Left renal cortex interstitium (tissue), 4 donors: ENCODE measurements at places on chromosomes 7 and 10.

DNA sequence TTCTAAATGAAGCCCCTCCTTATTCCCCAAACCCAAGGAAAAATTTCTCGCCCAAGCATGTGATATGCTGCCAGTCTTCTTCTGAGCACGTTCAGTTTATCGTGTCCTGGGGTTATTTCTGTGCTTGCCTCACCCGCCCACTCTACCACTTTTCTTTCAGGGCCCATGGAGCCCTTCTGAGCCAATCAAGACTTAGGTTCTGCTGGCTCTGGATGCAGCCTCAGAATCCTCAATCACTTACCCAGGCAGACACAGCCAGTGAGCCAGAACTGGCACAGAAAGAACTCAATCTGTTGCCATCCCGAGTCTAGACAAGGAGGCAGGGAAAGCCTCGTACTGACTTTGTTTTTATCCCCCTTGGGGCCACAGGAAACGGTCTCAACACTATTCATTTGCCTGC lies 34.2 kb upstream of the C10orf90 start:
- no peak for DNase-seq

- no peak for DNase-seq
These were observed 259.7 kb upstream of the FERD3L start for GRCh38 chr7:19404912-19405329.

DNA sequence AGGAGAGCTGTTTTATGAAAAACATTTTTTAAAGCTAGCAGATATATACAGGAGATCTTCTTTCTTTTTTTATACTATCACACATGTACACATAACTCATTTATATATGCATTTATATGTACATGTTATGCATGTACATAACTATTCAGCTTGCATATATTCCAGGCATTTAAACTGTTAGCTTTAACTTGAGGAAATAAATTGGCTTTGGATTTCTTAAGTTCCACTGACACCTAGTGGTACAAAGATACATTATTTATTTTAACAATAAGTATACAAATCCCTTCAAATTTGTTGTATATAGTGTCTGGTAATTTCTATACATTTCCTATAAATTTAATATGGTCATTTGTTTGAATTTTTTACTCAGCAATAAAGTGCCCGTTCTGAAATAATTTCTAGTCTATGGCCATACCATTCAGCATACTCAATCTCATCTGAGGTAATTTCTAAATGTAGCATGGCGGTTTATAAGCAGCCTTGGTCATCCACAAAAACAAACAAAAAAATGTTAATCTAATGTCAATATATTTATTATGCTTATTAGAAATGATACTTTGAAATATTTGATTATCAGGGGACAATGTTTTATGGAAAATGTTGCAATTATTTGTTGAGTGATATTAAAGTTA lies 11.6 kb downstream of the ZDHHC6 start:
- no peak for DNase-seq

DNA sequence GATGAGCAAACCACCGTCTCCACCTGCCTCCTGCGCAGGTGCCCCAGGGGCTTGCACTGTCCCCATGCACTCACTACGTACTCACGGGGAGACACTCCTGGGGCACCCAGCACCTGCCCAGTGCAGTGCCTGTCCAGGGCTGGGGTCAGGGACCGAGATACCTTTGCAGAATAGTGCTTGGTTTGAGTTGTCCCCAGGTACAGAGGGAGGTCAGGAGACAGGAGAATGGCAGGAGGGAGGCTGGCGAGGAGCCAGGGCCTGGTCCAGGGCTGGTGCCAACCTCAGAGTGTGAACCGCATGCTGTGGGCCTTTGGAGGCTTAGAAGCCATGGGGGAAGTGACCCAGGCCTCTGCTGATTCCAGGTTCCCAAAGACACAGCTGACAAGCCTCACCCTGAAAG lies 110.1 kb upstream of the GPR26 start:
- no peak for DNase-seq

- DNase-seq, result peak; percentile 91
These were observed 36.8 kb downstream of the MYOF start for GRCh38 chr10:93445097-93445960.

GRCh38 chr7:28957064-28957750 lies 923 bp downstream of the TRIL start:
- DNase-seq, result no peak

- peak; percentile 6 for DNase-seq
These were observed 35.2 kb downstream of the MGAM start for GRCh38 chr7:142030848-142031247.

DNA sequence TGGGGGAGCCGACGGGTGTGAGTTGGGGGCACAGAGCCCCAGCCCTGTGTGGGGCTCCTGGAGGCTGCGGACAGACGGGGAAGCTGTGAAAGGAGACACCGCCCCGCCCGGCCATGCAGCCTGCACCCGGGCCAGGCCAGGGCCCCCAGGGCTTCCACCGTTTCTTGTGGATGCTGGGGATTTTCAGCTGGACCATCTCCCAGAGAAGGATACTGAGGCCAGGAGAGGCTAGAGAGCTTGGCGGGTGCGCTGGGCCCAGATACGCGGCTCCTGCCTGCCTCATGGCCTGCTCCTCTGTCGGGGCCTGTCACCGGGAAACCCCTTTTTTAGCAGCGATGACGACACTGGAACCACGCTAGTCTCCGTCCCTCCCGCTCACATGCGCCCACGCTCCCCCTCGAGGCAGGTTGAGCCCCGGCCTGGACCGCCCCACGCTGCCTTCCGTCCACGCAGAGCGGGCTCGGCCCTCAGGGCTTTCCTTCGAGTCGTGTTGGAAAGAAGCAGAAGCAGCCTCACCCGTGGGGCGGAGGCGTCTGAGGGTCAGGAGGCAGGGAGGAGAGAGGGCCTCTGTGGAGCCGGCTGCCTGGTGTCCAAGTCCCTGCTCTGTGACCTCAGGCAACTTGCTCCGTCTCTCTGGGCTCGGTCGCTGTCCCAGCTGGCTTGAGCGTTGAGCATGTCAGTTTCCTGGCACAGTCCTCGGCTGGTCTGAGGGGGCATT lies 11.7 kb downstream of the TMEM184A start:
- DNase-seq, result no peak

DNA sequence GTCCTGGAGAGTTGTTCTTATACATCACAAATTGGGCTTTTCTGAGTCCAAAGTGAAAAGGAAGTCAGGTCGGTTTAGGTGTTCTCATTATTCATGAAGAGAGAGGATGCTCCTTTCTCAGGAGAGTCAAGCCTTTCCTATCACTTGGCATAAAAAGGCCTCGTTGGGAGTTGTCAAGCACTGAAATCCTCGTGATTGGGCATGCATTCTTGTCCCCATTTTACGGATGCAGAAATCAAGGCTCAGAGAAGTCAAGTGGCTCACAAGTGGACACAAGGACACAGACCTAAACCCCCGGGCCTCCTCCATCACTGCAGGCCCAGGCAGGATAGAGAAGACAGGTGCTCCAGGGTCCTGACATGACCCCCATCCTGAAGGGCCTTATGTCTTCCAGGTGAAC lies 8.5 kb downstream of the RBP3 start:
- no peak for DNase-seq

- no peak for DNase-seq
These were observed 2.8 kb downstream of the ASIC3 start for GRCh38 chr7:151051108-151051507.

DNA sequence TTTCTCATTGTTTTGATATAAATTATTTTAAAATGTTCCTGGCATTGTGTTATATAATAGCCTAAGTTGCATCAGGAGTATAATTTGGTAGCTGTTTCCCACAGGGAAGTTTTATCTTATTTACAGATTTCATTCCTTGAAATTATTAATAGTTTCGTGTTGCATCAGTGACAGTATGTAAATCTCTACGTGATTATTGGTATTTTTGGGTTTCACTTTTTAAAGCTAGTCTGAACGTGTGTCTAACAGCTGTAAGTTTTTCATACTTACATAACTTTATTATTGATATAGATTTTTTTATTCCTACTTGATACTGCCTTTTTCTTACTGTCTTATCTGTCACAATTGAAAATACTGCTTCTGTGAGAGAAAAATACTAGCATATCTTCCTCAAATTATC lies 167.9 kb downstream of the PHF14 start:
- DNase-seq, result no peak

- DNase-seq, result no peak
These were observed 89.2 kb downstream of the ITIH5 start for GRCh38 chr10:7577579-7577978.

- DNase-seq, result no peak
These were observed 25.3 kb downstream of the DNMBP start for GRCh38 chr10:99984211-99985034.

DNA sequence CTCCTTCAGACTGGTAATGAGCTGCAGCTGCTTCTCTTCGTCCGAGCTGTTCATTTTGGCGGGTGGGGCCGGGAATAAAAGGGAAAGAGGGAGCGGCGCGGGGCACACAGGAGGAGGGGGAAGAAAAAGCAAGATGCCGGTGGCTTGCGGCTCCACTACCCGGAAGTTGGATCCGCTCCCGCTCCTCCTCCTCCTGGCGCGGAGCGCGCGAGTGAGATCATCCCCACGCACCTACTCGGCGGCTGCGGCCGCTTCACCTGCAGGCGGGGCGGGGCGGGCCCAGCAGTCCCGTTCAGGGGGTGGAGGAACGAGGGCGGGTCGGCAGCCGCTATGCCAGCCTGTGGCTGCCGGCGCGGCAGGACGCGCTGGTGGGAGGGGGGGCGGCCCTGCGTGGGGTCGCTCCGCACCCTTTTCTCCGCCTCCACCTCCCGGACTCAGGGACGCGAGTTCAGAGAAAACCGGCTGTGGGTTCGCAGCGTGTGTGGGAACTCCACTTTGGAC lies at the start of gene SHTN1:
Gene SHTN1, minus strand, starts transcription at position 162 of the 501 bp plus-strand sequence. Its CDS starts 108 bp downstream, at position 54.
- DNase-seq, result peak; percentile 36

- DNase-seq, result no peak
These were observed 96.6 kb upstream of the LRRN3 start for GRCh38 chr7:110994028-110994967.

- no peak for DNase-seq
These were observed 38.3 kb upstream of the KLHL7 start for GRCh38 chr7:23067271-23067670.

- DNase-seq, result no peak
These were observed 268.3 kb downstream of the DIP2C start for GRCh38 chr10:421170-421569.

DNA sequence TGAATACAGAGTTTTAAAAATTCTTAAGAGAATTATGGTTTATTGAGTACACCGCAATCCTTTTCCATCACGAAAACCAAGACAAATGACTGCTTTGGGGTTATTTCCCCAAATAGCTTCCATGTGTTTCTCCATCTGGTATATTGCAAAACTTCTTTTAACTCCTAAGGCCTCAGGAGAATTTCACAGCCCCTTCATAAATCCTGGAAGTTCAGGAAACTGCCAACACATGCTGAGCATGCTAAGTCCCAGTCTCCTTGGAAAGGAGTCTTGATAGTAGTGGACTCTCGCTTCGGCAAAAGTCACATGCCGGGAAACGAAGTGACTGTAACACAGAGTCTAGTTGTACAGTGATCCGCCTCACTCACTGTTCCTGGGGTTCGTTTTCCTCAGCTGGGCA lies 88.1 kb upstream of the RSU1 start:
- DNase-seq, result no peak

- DNase-seq, result no peak
These were observed 104.7 kb upstream of the ZNF438 start for GRCh38 chr10:31136386-31136785.

GRCh38 chr7:140027858-140028257 lies 34.9 kb downstream of the PARP12 start:
- DNase-seq, result no peak

DNA sequence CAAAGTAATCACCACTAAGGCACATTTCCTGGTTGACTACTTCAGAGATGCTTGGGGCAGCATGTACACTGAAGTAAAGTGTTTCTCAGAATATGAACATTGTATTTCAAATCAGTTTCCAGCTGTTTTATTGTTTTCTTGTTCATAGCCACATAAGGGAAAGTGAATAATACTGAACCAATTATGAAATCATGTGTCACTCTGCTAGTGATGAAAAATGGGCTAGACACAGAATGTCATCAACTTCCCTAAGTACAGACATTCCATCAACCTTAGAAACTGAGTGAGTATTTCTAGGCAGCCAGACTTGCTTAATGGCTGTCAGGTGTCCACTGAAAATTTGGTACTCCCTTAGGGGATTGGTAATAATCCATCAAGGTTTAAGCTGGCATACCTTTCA lies 603.5 kb downstream of the ARL4A start:
- no peak for DNase-seq

GRCh38 chr10:11303361-11304170 lies 285.9 kb downstream of the CELF2 start:
- DNase-seq, result no peak

GRCh38 chr10:96260014-96260413 lies 11.4 kb downstream of the BLNK start:
- no peak for DNase-seq

- no peak for DNase-seq
These were observed 39.2 kb downstream of the LDB3 start for GRCh38 chr10:86707505-86707904.

- no peak for DNase-seq
These were observed 98.2 kb upstream of the IMMP2L start for GRCh38 chr7:111660478-111660877.

- DNase-seq, result no peak
These were observed 57.6 kb downstream of the YKT6 start for GRCh38 chr7:44258423-44258760.
